ENCODE measurements at places on chromosomes 13 and 19. TPM values are rescaled to one million over a fixed set of nuclear protein-coding genes. Genes with fewer than 3 reads are reported as not detected.

The KCNJ14 gene
- polyA plus RNA-seq = 0.58 TPM

The SMIM44 gene
- polyA plus RNA-seq = not detected

The FXYD7 gene
- 0.13 TPM for polyA plus RNA-seq

The IL4I1 gene
- polyA plus RNA-seq = 0.46 TPM

The SOX21 gene
- polyA plus RNA-seq = not detected

The PROSER1 gene
- 5.4 TPM for polyA plus RNA-seq

Data from psoas muscle (tissue), 8 donors.